Daoy (cell line): ENCODE measurements at places on chromosomes 4 and X.

DNA sequence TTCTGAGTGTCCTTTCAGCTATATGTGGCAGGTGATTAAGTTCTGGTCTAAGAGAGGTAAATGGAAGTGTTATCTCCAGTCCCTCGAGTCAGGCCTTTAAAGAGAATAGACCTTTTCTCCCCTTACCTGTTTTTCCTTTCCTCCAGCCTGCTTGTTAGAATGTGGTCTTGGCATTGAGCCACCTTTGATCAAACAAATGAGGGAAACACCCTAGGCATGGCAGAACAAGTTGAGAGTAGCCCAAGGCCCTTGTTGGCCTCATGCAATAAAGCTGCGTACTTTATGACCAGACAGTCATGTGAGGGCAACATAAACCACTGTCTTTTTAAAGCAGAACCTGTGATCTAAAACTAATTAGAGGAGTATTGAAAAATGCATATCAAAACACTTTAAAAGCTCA is 13.2 kb upstream of the IL13RA2 start:
- DNase-seq = peak; percentile 2

GRCh38 chr4:77959566-77960338 is 97.1 kb downstream of the MRPL1 start:
- peak; percentile 2 for DNase-seq

GRCh38 chr4:36420111-36420679 is 138.8 kb downstream of the DTHD1 start:
- DNase-seq = no peak

- no peak for DNase-seq
Measured at GRCh38 chr4:70356185-70356584, 4.4 kb upstream of the SMR3A start.

GRCh38 chrX:46978341-46979291 is 66.4 kb downstream of the JADE3 start:
- DNase-seq = peak; percentile 73

- no peak for DNase-seq
Measured at GRCh38 chr4:15794905-15795304, 16.8 kb downstream of the CD38 start.

DNA sequence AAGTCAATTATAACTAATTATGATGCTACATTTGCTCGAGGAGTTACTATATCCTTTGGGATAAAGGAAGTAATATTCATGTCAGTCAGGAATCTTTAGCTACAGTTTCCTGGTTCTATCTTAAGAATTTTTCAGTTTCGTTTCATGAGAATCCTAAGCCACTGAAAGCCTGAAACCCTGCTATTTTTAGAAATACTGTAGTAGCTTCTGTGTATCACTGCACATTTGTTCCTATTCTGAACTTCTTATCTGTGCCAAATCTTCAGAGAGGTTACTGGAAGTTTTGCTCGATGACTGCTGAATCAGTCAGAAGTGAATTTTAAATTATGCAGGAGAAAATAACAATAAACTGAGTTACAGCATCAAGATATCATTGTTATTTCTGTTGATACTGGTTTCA is 249.2 kb downstream of the TENM3 start:
- no peak for DNase-seq

DNA sequence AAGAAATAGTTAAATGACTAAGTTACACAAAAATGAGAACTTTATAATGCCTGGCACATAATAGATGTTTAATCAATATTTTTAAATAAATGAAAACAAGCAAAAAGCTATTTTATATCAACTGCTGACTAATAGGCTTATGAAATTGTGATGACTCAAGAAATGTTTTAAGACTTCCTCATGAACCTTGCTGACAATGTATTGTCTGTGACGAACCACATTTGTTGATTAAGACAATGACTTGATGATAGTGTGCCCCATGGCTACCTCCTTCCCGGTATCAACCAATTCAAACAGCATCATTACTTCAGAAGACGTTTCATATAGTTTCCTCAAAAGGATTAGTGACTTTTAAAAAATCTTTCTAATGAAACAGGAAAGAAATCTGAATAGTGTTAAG is 7.9 kb downstream of the CXCL6 start:
- DNase-seq = peak; percentile 19

DNA sequence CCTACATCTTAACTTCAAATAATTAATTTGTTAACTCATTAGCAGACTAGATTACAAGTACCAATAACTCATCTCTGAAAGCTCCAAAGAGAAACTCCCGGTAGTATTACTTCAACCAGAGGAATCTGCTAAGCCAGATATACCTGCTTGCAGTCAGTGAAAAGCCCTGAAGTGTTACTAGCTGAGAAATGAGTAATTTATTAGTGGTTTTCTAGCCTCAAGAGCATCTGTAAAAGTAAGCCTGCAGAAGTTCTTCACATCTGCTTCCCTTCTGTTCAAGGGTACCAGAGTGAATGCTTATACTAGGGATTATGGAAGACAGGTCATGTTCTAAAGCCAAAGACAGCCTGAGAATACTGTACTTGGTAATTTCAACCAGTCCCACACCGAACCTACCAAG is 34.7 kb downstream of the IRS4 start:
- DNase-seq = no peak
